ENCODE measurements at places on chromosomes 3 and 15. TPM values are rescaled to one million over a fixed set of nuclear protein-coding genes. Genes with fewer than 3 reads are reported as not detected.

DNA sequence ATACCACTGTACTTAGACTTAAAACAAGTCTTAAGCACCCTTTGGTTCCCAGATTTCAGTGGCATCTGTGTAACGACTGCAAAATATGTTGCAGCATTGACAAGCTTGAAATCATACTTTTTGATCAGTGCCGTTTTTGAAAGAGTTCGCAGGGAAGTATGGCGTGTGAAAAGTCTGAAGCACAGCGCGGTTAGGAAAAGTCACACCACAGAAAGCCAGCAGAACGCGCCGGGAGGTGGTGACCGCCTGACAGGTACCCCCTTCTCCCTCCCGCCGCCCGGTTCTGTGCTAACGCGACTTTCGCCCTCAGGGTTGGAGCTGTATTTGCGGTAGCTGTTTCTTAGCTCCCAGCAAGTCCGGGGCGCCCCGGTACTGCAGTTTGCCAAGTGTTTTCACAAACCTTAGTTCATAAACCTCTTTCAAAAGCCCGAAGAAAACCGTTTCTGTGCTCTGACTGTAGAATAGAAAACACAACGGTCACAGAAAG lies 481 bp upstream of the CRYBG3 start:
- peak overlapping the region; percentile 66 for H3K4me3 ChIP-seq
- H3K36me3 ChIP-seq, result no peaks in the 10 kb centered on the region
- no peaks in the 10 kb centered on the region for H3K27me3 ChIP-seq

- no peak overlapping the region for H3K27ac ChIP-seq
- no peak for DNase-seq
- H3K27me3 ChIP-seq, result no peaks in the 10 kb centered on the region
- no peaks in the 10 kb centered on the region for H3K4me1 ChIP-seq
- H3K4me3 ChIP-seq, result no peak overlapping the region
Measured at GRCh38 chr3:77967621-77968020, 927.7 kb downstream of the ROBO2 start.

GRCh38 chr3:152269831-152270734 lies 1.4 kb downstream of the MBNL1 start:
- no peaks in the 10 kb centered on the region for H3K27me3 ChIP-seq
- no peaks in the 10 kb centered on the region for H3K4me1 ChIP-seq
- no peaks in the 10 kb centered on the region for H3K36me3 ChIP-seq

DNA sequence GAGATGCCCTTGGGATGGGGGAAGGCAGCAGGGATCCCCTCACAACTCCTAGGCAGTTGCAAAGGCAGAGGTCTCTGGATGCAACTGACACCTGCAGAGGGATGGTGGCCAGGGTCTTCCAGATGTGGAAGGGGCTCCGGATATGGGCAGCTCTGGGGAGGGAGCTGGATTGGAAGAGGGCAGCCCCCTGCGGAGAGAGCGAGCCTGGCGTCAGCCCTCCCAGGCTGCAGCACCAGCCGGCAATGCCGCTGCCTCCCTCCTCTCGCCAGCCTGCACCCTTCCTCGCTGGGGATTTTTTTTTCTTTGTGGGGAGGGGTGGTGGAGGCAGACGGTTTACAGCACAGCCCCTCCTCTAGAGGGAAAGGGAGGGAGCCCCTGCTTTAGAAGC lies 1.6 kb downstream of the INSYN1 start:
- H3K4me3 ChIP-seq, result peak overlapping the region; percentile 61
- H3K27me3 ChIP-seq, result peaks cover 24% of the 10 kb centered on the region
- H3K27ac ChIP-seq, result no peak overlapping the region
- peaks cover 29% of the 10 kb centered on the region for H3K4me1 ChIP-seq
- H3K36me3 ChIP-seq, result no peaks in the 10 kb centered on the region

DNA sequence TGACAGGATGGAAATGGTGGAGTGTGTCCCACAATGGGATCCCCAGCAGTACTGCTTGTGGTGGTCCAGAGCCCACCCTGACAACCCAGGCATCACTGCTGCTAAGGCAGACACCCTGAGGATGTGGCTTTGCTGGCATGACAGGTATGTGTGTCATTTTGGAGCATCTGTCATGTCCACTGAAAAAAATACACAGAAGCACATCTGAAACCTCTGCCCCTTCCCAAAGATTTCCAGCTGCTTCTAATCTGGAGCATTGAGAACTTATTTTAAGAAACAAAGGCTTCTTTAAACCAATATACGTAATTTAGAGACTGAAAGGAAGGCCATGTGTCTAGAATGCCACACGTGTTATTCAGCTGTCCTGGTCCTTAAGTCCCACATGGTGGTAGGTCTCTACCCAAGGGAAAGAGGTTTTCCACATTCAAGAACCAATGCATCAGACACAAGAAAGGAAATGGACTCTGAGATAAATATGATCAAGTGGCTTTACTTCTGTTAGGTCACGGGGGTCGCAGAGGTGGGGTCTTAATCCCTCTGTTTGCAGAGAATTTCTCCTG lies 88.3 kb downstream of the PDZRN3 start:
- H3K27me3 ChIP-seq, result no peaks in the 10 kb centered on the region
- no peaks in the 10 kb centered on the region for H3K4me1 ChIP-seq
- DNase-seq, result no peak
- no peak overlapping the region for H3K27ac ChIP-seq
- no peak overlapping the region for H3K4me3 ChIP-seq
- no peaks in the 10 kb centered on the region for H3K36me3 ChIP-seq

DNA sequence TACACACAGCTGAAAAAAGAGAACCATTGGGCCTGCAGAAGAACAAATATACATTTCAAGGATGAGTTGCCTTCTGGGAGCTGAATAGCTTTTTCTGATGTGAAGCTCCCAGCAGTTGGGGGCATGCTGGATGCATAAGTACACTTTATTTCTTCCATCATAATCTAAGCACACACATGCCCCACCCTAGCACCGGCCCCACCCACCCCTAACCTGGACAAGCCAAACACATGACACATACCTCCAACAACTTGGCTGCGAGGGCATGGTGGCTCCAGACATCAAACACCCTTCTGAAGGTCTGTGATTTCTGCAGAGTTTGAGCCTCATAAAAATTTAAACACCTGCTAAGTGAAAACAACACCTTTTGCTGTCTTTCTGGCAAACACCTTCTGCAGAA lies 307.2 kb upstream of the TRIM42 start:
- H3K4me3 ChIP-seq, result no peak overlapping the region
- DNase-seq, result no peak
- H3K36me3 ChIP-seq, result no peaks in the 10 kb centered on the region
- H3K27me3 ChIP-seq, result no peaks in the 10 kb centered on the region
- H3K27ac ChIP-seq, result no peak overlapping the region

The CYP11A1 gene
- 5.7 TPM for total RNA-seq

The SNX1 gene
- 103 TPM for total RNA-seq

The ACKR4 gene
- 0.22 TPM for total RNA-seq

The ADCY5 gene
- 20.7 TPM for total RNA-seq

The CELF6 gene
- 6.0 TPM for total RNA-seq
